ENCODE measurements at places on chromosomes 12 and 14.

DNA sequence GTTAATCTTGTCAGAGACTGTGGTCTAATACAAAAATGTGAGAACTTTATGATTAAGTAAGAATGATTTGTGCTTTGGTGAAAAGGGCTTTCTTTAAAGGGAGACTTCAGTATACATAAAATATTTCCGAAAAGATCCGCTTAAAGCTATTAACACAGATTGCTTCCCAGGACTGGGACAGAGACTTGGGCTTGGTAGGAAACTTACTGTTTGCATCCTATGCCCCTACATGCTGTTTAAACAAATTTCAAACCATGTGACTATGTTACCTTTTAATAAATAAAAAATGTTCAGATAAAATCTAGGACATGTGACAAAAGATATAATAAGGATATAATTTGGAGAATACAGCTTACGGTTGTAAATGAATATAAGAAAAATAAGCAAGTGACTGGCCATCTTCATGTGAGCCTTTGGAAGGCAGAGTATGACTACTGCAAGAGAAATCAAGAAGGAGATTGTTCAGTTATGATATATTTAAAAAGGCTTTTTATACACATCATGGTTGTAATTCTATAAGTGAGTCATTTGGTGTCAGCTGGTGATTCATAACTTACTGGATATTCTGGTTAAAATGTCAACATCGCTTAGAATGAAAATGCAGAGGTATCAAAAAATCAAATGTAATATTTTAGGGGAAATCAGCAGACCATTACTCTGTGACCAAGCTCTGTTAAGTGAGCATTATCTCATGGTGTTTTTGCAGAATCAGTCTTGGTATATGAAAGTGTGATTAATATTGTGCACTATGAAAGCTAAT is 234.7 kb upstream of the E2F7 start:
- no peak for DNase-seq

DNA sequence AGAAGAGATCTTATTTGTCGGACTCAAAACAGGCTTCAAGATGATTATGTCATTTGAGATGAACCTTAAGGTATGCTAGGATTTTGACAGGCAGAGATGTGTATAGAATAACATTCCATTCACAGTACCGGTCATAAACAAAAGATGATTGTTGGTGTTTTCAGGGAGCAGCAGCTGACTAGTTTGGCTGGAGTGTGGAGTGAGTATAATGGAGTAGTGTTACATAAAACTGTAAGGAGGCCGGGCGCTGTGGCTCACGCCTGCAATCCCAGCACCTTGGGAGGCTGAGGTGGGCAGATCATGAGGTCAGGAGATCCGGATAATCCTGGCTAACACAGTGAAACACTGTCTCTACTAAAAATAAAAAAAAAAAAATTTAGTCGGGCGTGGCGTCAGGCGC is 23.9 kb downstream of the SERPINA10 start:
- no peak for DNase-seq

GRCh38 chr12:62785941-62786559 is 148.9 kb downstream of the PPM1H start:
- no peak for DNase-seq

DNA sequence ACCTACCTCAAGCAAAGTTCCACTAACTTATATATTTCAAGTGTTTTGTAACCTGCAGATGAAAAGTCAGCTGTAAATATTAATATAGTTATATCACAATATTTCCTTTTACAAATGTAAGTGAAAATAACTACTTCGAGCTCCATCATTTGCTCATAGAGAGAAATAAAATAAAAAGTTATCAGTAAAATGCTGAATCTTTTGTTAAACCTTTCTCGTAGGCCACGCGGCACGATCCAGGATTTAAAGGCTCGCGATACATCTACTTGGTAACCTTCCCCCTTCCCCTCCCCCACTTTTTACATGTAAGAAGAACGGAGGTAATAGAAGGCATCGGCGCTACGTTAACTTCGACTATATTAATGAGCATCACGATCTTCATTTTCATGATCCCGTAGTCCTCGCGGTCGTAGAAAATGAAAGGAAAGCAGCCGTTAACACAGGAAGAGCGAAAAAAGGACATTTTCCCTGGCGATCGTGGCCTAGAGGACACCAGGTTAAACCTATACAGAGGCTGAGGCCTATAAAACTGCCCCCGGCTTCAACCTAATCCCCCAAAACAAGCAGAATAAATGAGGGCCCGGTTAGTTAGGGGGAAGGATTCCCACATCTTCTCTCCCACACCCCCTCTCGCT is 508 bp downstream of the HNRNPC start:
- no peak for DNase-seq

GRCh38 chr12:50555471-50555885 is 50.7 kb downstream of the DIP2B start:
- DNase-seq, result no peak

DNA sequence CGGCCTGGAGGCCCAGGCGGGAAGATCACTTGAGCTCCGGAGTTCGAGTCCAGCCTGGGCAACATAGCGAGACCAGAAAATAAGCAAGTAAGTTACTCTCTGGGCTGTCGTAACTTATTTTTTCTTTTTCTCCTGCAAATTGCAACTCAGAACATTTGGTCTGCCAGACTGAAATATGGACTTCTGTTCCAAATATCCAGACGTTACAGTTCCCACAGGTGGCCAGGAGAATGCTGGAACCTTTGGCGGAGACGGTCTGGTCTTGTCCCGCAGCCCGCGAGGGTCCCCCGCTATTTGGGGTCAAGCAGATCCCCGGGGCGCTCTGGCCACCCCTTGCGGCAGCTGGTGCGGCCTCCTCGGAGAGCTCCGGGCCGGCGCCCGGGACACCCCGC is 488 bp upstream of the PLEKHH1 start:
- DNase-seq, result no peak

DNA sequence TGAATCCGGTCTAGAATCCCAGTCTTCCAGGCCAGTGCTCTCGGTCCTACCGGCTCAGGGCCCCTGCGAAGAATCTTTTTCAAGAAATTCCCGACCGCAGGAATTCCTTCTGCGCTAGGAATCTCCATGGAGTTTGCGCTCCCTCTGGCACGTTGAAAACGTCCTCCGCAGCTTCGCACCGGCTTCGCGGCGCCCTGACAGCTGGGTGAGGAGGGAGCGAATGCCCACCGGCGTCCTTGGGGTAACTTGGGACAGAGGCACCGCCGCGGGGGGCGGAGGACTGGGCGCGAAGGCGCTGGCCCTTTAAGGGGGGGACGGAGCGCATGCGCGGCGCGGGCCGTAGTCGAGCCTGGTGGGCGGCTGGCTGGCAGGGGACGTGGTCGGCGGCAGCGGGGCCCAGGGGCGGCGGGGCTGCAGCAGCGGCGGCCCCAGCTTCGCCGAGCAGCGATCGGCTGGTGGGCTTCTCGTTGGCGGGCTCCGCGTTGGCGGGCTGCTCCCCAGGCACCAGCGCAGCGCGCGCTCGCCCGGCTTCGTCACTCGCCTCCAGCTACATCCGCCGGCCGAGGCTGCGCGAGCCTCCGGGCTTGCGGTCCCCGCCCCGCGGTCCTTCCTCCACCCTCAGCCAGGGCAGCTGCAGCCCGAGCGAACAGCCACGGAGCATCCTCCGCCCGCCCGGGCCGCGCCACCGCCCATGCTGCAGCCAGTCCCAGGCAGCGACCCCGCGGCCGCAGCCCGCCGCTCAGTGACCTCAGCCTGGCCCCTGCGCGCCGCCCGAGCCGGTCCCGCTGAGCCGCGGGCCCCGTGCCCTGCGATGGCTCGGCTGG is at the start of gene VASH1:
TSS of gene VASH1 (plus strand) at position 333 of the 824 bp plus-strand sequence. CDS start 1,354 bp downstream, outside the sequence.
- DNase-seq, result no peak

- DNase-seq, result no peak
These were observed 26.5 kb upstream of the PPP1R12A start for GRCh38 chr12:79961411-79961810.

DNA sequence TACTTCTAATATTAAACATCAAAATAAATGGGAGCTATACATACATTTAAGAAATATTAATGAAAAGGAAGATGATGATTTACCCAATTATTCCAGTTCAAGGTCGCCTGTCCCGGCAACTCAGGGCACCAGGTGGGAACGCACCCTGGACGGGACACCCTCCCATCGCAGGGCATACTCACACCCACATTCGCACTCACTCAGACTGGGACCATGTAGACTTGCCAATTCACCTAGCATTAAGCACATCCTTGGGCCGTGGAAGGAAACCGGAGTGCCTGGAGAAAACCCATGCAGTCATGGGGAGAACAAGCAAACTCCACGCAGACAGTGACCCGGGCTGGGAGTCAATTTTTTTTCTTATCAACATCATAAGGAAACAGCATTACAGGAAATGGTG is 474.9 kb downstream of the APAF1 start:
- DNase-seq, result no peak

- DNase-seq, result no peak
These were observed 21.9 kb upstream of the ADIPOR2 start for GRCh38 chr12:1668833-1669543.

DNA sequence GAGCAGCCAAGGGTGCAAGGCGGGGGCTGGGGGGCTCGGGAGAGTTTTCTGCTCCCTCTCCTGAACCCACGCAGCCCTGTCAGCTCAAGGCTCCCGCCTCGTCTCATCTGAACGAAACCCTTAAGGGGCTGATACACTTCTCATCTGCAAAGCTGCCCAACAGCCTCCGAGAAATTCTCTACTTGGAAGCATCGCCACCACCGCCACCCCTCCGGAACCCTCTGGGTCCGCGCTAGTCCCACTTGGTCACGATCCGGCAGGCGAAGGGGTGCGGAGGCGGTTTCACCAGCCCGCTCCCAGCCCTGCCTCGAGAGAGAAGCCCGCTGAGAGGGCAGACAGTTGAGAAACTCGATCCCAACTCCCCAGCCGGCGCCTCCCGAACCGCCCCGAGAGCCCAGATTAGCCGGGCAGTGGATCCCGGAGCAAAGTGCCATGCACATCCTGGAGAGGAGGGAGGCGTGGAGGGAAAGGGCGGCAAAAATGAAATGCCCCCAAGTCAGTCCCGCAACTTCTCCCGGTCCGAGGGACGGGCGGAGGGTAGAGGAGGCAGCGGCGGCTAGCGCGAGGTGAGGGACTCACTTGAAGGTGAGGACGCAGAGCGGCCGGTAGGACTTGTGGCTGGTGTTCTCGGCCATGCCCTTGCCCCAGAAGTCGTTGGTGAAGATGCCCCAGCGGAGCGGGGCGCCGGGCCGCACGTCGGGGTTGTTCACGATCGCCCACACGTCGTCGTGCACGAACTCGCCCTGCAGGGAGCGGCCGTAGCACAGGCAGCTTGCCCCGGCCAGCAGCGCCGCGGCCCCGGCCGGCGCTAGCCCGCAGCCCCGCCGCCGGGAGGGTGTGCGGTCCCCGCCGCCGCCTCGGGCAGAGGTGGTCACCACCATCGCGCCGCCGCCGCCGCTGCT is 620 bp downstream of the TMTC1 start:
- no peak for DNase-seq

DNA sequence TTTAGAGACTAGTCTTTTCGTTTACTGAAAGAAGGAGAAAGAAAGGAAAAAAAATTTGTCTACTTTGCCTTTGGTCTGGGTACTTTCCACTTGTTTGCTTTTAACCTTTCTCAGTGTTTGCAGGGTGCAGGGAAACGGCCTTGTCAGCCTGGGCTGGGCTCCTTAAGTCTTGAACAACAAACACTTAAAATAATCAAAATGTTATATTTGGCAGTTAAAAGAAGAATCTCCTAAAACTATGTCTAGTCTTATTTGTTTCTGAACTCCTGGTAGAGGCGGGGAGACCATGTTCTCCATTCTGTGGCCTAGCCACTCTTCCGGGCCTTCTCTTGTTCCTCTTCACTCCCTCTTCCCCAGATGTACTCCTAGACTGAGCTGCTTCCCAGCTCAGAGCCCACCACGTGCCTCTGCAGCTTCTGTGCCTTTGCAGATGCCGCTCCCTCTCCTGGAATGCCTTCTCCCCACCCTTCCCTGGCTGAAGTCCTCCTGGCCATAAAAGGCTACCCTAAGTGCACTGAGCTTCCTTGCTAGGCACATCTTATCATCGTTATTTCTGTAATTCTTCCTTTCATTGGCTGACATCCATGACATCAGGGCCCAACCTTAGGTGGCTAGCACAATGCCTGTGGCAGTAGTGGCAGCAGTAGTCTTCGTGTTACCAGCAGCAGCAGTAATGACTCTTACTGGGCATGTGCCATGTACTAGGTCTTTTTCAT is 432.9 kb downstream of the ZFP36L1 start:
- no peak for DNase-seq

GRCh38 chr14:77582511-77582910 is 33.9 kb downstream of the SPTLC2 start:
- DNase-seq, result no peak

DNA sequence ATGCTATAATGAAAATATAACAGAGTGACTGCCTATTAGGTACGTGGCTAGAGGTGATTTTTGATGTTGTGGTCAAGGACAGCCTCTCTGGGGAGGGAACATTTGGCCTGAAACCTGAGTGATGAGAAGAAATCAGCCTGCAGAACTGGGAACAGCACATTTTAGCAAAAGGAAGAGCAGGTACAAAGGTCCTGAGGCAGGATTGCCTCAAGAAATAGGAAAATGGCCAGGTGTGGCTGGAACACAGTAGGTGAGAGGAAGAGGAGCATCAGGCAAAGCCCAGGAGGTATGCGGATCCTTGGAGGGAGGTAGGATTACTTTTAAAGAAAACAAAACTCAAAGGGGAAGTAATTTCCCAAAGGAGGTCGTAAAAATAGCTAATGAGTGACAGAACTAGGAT is 582.9 kb downstream of the MED13L start:
- DNase-seq, result no peak

DNA sequence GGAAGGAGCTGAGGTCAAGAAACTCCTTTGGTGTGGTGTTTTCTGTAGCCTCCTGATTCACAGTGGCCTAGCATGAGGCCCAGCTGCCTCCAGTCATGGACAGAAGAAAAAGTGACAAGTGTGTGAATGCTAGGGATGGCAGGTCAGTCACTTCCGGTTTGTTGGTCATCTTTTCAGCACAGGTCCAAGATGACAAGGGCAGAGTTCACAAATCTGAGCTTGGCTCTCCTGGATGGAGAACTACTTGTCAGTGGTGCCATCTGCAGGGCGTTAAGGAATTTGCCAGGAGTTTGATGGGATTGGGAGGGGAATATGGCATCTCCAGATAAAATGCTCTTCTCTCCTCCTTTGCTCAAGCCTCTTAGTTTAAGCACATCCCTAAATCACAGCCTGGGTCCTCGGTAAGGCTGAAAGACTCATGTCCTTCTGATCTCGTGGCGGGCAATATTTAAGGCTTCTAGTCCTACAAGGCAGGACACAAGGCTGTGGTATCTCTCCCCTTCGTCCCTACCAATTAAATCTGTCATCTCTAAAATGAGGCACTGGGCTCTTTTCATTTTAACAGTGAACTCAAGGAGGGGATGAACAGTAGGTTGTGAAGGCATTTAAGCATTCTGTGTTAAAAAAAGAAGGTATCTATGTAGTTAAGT is 10.0 kb downstream of the TUBA1B start:
- no peak for DNase-seq
